ENCODE measurements at places on chromosomes 5 and 9.

GRCh38 chr5:19314840-19315239 lies 673.2 kb downstream of the CDH18 start:
- H3K27ac ChIP-seq = no peak overlapping the region
- H3K27me3 ChIP-seq = no peaks in the 10 kb centered on the region
- no peak overlapping the region for H3K4me3 ChIP-seq
- no peak for DNase-seq
- no peaks in the 10 kb centered on the region for H3K4me1 ChIP-seq

GRCh38 chr9:98930792-98931191 lies 12.9 kb upstream of the COL15A1 start:
- no peaks in the 10 kb centered on the region for H3K27me3 ChIP-seq
- no peak overlapping the region for H3K4me3 ChIP-seq
- H3K4me1 ChIP-seq = peaks cover 5% of the 10 kb centered on the region
- no peaks in the 10 kb centered on the region for H3K36me3 ChIP-seq
- H3K27ac ChIP-seq = no peak overlapping the region

GRCh38 chr9:109859447-109859846 lies 79.4 kb downstream of the PALM2AKAP2 start:
- H3K27me3 ChIP-seq = no peaks in the 10 kb centered on the region
- H3K4me1 ChIP-seq = peaks cover 47% of the 10 kb centered on the region

GRCh38 chr5:77630114-77630680 lies 8.3 kb downstream of the OTP start:
- H3K4me3 ChIP-seq = peak overlapping the region; percentile 35
- no peaks in the 10 kb centered on the region for H3K36me3 ChIP-seq
- peaks cover 100% of the 10 kb centered on the region for H3K27me3 ChIP-seq
- no peak overlapping the region for H3K27ac ChIP-seq

GRCh38 chr9:136972743-136973142 lies 4.6 kb upstream of the PTGDS start:
- DNase-seq = no peak
- H3K36me3 ChIP-seq = no peaks in the 10 kb centered on the region
- H3K4me1 ChIP-seq = no peaks in the 10 kb centered on the region
- H3K27ac ChIP-seq = no peak overlapping the region
- peaks cover 2% of the 10 kb centered on the region for H3K27me3 ChIP-seq
- no peak overlapping the region for H3K4me3 ChIP-seq

GRCh38 chr9:79663300-79663699 lies 91.5 kb downstream of the TLE4 start:
- no peaks in the 10 kb centered on the region for H3K36me3 ChIP-seq
- no peak overlapping the region for H3K4me3 ChIP-seq
- no peaks in the 10 kb centered on the region for H3K4me1 ChIP-seq
- no peak for DNase-seq
- no peaks in the 10 kb centered on the region for H3K27me3 ChIP-seq

DNA sequence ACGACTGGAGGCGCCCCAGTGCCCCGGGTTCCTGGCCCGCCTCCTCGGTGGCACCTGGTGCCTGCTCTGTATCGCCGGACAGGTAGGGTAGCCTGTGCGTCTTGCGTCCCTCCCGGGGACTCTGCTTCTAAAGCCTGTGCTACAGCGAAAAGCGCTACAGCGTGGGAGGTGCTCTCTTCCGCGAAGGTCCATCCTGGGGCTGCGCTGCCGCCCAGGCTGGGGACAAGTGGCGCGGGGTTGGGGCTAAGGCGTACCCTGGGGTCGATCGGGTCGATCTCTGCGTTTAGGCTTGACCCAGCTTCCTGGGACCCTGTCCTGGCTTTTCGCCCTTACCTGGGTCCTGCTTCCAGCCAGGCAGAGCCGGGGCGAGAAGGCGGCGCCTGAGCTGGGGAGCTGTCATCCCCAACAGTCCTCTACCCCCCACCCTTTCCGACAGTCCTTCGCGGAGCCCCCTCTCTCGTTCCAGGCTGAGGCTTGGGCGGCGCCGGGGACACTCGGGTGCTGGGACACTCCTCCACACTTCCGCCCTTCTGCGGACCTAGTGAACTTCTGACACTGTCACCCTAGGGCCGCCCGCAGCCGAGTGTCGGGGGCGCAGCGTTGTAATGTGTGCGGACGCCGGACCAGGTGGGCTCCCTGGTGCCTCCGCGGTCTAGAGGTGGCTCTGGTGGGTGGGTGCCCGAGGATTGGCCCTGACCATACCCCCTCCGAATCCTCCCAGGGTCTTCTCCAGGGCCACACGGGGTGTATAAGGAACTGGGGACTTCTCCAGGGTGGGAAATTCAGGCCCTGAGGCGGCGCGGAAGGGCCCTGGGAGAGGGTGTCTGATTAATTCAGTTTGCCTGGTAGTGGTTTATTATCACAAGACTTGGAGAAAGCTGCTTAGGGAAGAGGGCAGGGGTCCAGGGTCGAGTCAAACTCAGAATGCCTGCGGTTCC lies 328.2 kb downstream of the SH3GL2 start:
- DNase-seq = peak; percentile 7
- H3K27me3 ChIP-seq = peaks cover 66% of the 10 kb centered on the region
- H3K4me1 ChIP-seq = peaks cover 8% of the 10 kb centered on the region
- H3K27ac ChIP-seq = no peak overlapping the region
- H3K4me3 ChIP-seq = peak overlapping the region; percentile 38
